Right forelimb (tissue), 1 donor: ENCODE measurements at places on chromosomes 7 and 10.

GRCh38 chr10:75305675-75306074 is 69.9 kb upstream of the COMTD1 start:
- DNase-seq = no peak

GRCh38 chr7:154986200-154986945 is 16.6 kb downstream of the PAXIP1 start:
- no peak for DNase-seq

DNA sequence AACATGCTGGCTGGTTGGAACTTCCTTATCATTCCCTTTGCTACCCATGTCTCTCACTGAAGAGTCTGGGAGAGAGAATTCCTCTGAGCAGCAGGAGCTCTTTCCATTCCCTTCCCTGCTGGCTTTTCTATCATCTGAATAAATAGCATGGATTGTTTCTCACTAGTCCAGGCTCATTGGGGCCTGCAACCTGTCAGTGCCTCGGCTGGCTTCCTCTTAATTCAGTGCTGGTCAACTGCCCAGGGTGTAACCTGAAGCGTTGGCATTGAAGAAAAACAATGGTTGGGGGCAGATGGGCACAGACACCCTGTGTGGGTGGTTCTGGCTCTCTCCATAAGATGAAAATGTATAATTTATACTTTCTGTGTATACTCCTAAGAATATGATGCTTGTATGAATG is 155.6 kb downstream of the ANLN start:
- no peak for DNase-seq

- DNase-seq = no peak
Measured at GRCh38 chr10:4086131-4086898, 301.3 kb upstream of the KLF6 start.

- DNase-seq = no peak
Measured at GRCh38 chr7:4962872-4963775, 4.1 kb upstream of the MMD2 start.

- no peak for DNase-seq
Measured at GRCh38 chr7:43467406-43467805, 115.5 kb upstream of the STK17A start.

DNA sequence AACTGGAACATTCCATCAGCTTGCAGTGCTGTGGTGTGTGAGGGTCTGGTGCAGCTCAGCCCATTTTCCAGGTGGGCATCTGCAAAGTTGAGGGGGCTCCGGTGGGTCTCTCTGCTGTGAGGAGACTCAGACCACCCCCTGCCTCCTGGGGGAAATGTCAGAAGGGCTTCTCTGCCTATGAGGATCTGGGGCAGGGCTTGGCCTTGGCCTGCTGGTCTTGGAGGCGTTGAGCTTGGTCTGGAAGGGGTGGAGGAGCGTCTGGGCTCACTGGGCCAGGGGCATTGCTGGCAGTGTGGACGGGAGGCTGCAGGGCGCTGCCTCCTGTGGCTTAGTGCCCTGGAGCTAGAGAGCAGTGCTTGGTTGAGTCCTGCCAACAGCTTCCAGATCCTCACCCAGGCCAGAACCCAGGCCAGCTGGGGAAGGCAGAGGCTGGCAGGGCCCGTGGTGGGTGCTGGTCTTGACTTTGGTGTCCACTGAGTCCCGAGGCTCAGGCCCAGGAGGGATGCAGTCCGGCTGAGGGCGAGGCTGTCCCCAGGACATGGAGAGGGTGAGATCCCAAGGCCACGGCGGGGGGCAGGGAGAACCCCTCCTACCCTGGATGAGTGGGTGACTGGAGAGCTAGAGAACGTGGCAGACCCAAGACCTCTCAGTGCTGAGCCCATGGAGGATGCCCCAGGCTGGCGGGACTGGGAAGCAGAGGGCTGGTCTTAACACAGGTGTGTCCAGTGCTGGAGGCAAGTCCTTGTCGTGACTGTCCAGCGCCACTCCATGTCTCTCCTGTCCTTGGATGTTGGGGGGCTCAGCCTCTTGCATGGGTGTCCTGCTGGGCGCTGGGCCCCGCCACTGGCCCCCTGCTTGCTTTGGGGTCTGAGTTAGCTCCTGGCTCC is 2.8 kb downstream of the SPRN start:
- no peak for DNase-seq

DNA sequence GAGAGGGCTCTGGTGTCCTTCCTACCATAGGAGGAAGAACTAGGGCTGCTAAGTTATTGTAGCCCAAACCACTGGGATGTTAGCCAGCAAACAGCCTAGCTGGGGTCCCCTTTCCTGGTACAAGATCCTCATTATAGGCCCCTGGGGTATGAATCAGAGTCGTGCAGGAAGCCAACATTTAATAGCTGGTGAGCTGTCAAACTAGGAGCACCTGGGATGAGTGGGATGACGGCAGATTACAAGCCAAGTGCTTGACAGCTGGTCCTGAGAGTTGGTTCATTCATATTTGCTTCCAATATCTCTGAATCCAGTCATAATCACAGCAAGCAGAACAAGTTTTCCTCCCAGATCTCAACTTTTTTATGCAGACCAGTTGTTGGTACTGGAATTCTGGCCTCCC is 25.1 kb upstream of the DNAJB12 start:
- DNase-seq = no peak

DNA sequence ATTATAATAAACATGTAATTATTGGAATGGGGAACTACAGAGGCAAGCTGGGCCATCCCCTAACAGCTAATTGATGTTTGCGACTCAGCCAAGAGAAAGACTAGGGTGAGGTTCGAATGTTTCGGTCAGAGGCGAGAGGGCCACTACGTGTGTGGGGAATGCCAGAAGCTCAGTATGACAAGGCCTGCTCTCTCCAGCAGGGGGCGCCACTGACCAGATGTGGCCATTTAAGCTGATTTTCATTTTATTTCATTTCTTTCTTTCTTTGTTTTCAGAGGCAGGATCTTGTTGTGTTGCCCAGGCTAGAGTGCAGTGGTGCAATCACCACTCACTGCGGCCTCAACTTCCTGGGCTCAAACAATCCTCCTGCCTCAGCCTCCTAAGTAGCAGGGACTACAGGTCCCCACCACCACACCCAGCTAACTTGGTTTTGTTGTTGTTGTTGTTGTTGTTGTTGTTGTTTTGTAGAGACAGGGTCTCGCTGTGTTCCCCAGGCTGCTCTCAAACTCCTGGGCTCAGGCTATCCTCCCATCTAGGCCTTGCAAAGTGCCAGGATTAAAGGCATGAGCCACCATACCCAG is 38.1 kb downstream of the TMEM130 start:
- DNase-seq = no peak

GRCh38 chr10:35640474-35640873 is 1.6 kb downstream of the FZD8 start:
- DNase-seq = peak; percentile 71

- no peak for DNase-seq
Measured at GRCh38 chr7:136874393-136875032, 6.1 kb downstream of the CHRM2 start.

DNA sequence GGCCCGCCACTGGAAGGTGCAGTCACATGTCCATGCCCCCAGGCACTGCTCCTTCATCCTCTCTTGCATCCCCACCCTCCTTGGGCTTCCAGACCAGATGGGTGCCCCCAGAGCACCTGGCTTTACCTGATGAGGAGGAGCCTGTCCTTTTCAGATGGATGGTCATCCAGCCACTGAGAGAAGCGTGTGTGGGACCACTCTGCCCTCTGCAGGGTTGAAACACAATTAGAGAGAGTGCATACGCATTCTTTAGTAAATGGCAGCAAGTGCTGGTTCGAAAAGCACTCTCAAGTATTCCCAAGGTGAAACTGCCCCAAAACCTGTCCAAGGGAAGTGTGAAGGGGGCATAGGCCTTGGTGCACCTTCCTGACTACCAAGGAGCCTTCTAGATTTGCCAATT is 41.6 kb downstream of the HBP1 start:
- DNase-seq = no peak

- DNase-seq = no peak
Measured at GRCh38 chr7:40879941-40880543, 745.2 kb downstream of the SUGCT start.

GRCh38 chr7:70707823-70708243 is 424.1 kb upstream of the GALNT17 start:
- no peak for DNase-seq

DNA sequence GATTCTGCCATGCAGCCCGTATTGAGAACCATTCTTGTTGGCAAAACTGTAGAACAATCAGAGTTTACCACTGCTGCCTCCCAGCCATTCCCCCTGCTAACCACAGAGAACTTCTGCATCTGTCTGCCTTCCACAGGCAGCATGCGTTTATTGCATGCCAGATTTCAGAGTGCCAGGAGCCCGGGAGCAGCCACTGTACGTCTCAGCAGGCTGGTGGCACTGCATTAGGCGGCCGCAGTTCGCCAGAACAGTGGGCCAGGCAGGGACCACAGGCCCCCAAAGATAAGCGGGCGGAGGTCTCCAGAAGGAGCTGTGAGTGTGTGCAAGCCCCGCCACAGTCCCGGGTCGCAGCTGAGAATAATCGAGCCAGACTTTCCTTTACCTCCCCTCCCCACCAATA is 31.8 kb downstream of the ZNF467 start:
- no peak for DNase-seq

DNA sequence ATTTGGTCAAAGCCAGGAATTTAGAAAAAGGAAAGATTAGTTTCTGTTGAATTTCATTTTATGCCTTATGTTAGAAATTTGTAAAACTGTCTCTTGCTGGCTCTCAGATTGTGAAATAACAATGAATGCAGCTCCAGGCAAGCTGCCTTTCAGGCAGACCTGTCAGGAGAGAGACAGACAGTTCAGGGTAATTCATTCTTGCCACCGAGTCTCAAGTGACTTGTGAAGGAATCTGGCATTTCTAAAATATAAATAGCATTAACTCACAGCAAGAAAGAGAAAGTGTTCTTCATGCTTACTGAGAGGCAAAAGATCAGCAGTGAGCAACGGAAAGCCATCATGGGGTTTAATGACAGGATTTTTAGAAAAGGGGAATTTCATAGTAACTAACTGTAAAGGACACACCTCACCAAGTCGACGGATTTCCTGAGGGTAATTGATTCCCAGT is 442.3 kb upstream of the AKR1E2 start:
- DNase-seq = no peak

DNA sequence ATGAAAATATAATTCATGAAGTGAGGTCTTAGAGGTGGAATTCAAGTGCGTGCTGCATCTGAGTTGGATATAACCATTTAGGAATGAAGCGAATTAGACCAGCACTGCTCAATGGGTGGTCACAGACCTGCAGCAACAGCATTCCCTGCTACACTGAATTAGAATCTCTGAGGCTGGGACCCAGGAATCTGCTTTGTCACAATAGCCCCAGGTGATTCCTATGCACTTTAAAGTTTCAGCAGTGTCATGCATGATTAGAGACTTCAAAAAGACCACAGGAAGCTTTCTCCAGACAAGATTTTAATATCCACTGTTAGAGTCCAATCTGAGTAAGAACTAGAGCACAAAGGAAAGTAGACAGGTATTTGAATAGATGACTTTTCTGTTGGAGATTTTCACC is 352.8 kb upstream of the VSTM2A start:
- no peak for DNase-seq

DNA sequence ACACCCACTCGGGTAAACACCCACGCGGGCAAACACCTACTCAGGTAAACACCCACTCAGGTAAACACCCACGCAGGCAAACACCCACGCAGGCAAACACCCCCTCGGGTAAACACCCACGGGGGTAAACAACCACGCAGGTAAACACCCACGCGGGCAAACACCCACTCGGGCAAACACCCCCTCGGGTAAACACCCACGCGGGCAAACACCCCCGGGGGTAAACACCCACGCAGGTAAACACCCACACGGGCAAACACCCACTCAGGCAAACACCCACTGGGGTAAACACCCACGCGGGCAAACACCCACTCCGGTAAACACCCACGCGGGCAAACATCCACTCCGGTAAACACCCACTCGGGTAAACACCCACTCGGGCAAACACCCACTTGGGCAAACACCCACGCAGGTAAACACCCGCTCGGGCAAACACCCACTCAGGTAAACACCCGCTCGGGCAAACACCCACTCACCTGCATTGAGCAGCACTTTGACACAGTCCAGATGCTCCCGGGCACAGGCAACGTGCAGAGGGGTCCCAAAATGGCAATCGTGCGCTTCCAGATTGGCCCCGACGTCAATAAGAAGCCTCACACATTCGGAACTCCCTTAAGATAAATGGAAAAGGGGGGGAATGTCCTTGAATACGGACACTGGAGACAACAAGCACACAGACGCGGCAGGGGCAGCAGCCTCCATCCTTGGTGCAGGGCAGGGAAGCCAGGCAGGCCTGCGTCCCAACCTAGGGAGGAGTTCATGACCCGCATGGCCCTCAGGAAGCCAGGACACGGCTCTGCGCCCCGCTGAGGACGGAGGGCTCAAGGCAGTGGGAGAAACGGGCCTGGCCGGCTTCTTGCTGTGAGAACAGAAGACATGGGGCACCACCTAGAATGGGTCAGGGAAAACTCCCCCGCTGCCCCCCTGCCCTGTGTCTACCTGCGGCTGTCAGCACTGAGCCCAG is 17.6 kb downstream of the ASB13 start:
- no peak for DNase-seq

GRCh38 chr7:22443370-22444180 is 56.4 kb downstream of the STEAP1B start:
- DNase-seq = no peak

DNA sequence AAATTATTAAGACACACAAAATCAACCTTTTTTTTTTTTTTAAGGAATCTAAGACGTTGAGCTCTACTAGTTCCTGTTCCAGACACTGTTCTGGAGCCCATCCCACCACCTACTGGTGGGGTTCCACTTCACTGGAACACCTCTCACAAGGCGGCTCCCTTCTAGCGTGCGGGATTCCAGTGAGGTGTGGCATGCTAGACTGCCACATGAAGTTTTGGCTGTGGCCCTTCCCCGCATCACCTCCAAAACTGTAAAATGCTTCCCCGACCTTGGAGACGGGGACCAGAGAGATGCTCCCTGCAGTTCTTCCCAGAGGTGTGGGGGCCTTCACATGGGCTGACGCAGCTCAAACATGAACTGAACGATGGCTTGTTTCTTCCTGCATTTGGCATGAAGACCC is 12.6 kb downstream of the FAM53B start:
- DNase-seq = no peak
